Stimulated activated CD8-positive, alpha-beta memory T cell treated with anti-CD3 and anti-CD28 coated beads, Interleukin-7, amount 100 ng/mL, for 1 hour (primary cell): ENCODE measurements at places on chromosomes 1 and 21.

- DNase-seq, result no peak
These were observed 23.6 kb downstream of the XCL2 start for GRCh38 chr1:168520052-168520751.

DNA sequence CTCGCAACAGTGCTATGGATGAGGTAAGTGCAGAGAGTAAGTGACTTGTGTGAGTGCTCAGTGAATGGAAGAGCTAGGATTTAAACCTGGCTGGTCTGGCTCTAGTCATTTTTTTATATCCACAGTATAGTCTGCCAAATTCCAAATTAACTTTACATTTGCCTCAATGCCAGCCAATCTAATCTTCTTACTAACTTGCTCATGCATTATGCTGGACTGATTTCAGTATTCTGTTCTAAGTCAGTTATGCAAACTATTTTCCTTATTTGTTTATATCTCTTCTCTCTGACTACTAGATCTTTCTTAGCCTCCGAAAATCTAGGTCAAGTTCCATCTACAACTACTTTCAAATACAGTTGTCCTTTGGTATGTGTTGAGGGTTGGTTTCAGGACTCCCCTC, 133.3 kb downstream of the XPR1 start:
- no peak for DNase-seq

- DNase-seq, result no peak
These were observed 34.6 kb downstream of the RUNX1 start for GRCh38 chr21:35014302-35015041.

DNA sequence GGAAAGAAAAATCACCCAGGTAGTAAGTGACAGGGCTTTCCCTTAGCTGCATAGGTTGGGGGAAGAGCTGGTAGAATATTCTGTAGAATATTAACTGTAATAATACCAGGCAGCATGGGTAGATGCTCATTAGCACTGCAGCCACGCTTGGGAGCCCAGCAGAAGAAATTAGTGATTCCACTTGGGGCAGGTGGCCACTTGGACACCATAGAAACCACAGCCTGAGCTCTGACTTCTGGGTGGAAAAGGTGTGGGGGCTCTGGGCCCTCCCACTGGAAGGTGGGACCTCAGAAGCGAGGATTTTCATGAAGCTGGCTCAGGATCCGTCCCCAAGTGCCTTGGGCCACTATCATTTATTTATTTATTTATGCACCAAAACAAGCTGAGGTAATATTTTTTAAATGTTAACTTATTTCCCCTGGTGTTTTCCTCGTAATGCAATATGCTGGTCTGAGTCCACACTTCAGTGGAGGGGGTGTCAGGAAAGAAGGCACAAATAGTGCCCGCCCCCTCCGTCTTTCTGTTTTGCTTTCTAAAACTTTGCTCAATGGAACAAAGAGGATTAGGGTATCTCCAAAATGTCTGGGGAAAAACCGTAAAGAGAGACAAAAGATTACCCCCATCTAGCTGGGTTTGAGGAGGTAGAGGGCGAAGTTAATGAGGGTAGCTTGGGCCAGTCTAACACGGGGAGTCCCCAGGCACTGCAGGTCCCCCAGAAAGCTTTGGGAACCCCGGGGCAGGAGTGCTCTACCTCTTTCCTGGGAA, 75.2 kb upstream of the GADD45A start:
- DNase-seq, result no peak

DNA sequence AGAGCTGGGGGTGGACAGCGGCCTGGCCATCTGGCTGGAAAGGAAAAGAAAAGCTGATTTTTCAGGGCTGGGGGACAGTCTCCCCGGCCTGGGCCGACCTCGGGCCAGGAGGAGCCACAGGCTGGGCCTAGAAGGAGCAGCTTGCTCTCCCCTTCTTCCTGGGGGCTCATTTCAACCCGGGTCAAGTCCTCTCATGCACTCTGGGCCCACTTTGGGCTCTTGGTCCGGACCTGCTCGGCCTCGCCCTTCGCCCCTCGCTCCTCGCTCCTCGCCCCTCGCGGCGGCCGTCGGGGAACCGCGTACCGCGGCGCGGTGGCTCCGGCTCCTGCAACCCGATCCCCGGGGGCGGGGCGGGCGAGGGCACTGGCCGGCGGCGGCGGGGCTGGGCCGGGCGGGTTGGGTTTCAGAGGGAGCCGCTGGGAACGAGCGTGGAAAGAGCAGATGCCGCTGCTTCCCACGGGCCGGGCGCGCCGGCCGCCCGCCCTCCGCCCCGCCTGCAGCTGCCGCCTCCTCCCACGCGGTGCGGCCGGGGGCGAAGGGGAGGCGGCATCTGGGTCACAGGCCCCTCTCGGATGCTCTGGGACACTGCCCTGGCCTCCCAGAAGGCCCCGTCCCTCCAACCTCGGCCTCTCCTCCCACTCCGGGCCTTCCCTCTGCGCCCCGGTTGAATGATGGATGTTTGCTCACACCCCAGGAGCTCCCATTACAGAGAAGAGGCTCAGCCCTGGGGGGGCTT, 6.6 kb downstream of the HEYL start:
- DNase-seq, result no peak

DNA sequence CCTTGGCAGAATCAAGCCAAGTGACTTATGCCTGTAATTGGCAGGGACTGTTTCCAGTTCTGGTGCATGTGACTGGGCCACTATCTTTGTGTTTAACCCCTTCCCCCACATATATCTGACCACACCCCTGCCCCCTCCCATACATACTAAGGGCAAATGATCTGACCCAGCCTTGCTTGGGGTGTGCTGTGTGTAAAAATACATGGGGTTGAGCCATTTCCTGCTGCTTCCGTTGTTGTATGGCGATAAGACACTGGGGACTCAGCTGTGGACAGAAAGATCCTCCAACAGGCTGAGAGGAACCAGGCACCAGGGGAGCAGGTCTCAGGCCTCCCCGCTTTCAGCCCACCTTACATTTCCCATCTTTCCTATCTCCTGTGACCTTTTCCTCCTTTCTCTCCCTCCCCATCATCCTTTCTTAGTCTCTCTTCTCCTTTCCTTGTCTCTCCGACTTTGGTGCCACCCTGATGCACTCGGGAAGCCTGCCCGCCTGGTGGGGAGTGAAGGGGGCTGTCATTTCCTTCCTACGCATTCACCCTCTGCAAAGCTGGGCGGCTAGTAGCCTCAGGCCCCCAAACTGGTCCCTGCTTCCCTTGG, 39.7 kb downstream of the TMCC2 start:
- no peak for DNase-seq

DNA sequence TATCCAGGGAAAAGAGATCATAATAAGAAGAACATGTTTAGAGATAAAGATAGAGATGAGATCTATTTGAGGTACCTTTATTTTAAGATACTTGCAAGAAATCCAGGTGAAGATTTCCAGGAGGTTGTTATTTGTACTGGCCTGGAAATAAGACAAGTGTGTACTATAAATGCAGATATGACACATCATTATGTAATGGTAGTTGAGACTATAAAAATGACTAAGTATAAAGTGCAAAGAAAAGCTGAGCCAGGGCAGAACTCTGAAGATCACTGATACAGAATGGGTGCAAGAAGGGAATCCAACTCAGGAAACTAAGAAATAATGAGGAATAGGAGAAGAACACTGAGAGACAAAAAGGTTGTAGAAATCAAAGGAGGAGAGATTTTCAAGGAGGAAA, 378.2 kb upstream of the PBX1 start:
- DNase-seq, result no peak

GRCh38 chr1:212771341-212771740, 20.2 kb downstream of the NSL1 start:
- DNase-seq, result no peak

GRCh38 chr1:211667065-211667617, 8.3 kb downstream of the NEK2 start:
- no peak for DNase-seq

DNA sequence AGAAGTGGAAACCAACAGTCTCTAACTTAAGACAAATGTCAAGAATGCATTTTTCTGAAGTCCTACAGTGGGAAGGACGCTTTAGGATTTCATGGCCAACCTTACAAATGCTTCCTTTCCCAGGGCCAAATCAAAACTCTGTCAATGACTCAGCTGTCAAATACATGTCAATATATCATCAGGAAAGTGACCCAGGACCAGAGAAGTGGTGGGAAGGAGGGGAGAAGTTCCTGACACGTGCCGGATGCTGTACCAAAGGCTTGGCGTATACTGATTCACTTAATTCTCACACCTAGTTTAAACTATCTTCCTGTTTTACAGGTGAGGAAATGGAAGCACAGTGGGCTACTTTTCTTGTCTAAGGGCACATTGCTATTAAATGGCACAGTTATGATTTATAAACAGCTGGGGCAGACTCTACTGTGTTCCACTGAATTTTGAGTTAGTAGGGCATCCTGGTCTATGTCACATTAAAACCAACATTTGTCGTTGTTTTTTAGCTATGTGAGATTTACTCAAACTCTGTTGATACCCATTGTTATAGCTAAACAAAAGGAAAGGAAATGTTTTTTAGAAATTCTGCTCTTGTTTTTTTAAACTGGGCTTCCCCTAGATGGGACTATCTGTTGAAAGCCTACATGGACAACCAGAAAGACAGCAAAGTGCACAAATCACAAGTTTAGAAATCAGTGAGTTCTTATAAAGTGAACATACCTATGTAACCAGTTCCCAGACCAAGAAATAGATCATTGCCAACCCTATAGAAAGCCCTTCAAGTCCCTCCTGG, 208.2 kb upstream of the SGIP1 start:
- DNase-seq, result no peak

- DNase-seq, result no peak
These were observed 402.9 kb downstream of the TGFB2 start for GRCh38 chr1:218748071-218748470.

DNA sequence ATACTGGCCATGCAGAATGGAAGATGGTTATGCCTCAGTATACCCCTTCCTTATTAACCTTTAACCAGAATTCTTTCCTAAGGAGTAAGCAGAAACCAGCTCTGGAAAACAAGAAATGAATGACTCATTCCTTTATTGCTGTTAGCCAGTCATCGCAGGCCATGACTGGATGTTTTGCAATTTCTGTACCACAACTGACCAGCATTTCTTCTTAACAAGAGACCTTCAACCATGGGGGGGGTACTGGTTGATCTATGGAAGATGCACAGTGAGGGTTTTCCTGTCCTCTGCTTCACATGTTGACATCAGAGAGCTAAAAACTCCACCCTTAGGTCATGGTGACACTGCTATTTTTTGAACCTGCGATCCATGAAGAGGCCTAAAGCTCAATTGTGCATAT, 28.0 kb upstream of the RNF2 start:
- DNase-seq, result no peak

- no peak for DNase-seq
These were observed 14.8 kb upstream of the HEYL start for GRCh38 chr1:39654291-39654690.

- no peak for DNase-seq
These were observed 145.1 kb upstream of the CTTNBP2NL start for GRCh38 chr1:112250892-112251291.

DNA sequence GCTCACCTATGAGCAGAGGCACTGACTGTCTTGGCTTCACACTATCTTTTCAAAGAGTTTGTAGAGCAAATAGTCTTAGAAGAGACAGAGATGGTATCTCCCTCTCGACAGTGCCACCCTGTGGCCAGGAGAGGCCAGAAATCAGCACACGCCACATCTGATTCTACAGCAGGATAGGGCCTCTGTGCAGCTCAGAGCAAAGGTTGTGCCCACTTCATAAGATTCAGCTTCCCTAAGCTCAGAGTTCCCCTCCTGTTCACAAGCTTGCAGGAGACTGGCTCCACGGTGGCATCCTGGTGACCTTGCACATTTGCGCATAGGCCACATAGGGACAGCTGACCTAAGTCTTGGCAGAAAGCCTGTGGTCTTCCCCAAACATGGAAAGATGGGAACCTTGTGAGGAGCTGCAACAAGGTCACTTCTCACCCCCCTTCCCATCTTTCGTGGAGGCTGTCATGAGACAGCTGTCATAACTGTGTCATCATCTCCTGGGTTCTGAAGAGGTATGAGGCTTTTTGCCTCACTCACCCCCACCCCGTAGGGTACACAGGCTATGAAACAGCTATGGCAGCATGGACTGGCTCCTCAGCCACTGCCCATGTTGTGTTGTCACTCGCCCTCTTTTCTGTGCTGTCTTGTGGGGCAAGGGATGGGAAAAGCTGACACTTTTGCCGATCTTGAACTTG, 3.0 kb downstream of the ITLN2 start:
- peak; percentile 55 for DNase-seq

- no peak for DNase-seq
These were observed 16.3 kb upstream of the TENT5C start for GRCh38 chr1:117589544-117589943.
